Liver (tissue), 10 donors: ENCODE measurements at places on chromosomes 4 and X. TPM values are rescaled to one million over a fixed set of nuclear protein-coding genes. Genes with fewer than 3 reads are reported as not detected.

SHROOM2 gene
- 3.9 TPM for total RNA-seq

TAF7L gene
- 0.33 TPM for total RNA-seq

EDNRA gene
- 6.0 TPM for total RNA-seq

STARD8 gene
- total RNA-seq, result 10.7 TPM

DDX53 gene
- not detected for total RNA-seq

ZXDA gene
- total RNA-seq, result 3.3 TPM

SHISA3 gene
- total RNA-seq, result 0.56 TPM

LRRC66 gene
- total RNA-seq, result 0.25 TPM

TMPRSS11F gene
- not detected for total RNA-seq

MND1 gene
- total RNA-seq, result 2.5 TPM

TCEAL7 gene
- 1.1 TPM for total RNA-seq

MAGEH1 gene
- 18.0 TPM for total RNA-seq

SPANXN4 gene
- not detected for total RNA-seq

MAGEA4 gene
- total RNA-seq, result not detected

DNA sequence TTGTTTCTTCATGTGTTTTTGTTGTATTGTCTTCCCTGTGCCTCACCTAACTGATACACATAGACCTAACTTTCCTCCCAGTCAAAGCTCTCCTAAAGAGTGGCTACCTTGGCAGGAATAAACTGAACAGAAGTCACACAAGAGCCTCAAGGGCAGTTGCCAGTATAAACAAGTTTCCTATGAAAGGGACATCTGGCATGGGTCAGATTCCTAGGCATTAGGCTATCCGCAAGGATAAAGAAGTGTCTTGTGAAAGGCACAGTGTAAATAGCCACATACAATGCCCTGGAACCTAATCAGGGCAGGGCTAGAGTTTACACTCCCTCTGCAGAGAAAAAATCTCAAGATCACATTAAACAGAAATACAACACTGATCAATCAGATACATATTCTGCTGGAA lies 220.8 kb downstream of the SPANXN3 start:
- no peak for DNase-seq

DNA sequence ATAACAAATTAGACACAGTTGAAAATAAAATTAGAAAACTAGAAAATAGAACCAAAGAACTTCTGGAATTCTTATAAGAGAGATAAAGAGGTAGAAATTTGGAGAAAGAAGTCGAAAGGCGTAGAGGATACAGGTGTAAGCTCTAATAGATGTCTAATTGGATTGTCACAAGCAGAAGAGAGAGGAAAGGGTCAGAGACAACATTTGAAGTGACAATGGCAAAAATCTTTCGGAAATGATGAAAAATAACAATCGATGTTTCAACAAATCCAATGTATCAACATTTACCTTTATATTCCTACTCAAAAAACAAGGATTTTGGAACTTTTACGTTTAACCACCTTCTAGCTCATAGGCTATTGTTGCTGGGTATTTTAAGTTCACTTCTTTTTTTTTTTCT lies 3.8 kb downstream of the CXCL8 start:
- DNase-seq, result no peak

- DNase-seq, result no peak
Measured at GRCh38 chr4:122814426-122814825, 12.2 kb upstream of the FGF2 start.

GRCh38 chr4:118994030-118994429 lies 105.4 kb downstream of the SYNPO2 start:
- DNase-seq, result no peak

DNA sequence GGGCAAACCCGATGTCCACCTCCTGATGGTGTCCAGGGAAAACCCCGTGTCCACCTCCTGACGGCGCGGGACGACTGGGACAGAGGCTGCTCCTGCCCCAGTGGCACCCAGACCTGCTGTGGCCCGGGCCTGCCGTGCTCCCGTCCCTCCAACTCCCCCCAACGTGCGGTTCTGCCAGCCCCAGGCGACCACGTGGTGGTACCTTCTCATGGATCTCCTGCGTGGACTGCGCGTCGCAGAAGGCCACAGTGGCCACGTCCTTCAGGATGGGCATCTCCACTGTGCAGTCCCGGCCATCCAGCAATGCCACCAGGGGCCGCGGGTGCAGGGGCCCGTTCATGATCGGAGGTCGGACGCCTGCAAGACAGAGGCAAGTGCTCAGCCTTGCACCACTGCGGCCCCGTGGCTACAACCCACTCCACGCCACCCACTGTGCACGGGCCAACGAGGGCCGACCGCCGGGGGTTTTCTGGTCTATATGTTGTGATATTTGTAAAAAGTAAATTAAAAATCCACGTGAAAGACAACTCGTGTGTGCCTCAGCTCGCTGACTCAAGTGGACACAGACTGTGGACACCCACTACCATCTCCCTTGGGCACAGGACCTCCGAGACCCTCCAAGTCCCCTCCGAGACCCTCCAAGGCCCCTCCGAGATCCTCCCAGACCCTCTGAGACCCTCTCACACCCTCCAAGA lies 10.8 kb downstream of the CTBP1 start:
- no peak for DNase-seq

DNA sequence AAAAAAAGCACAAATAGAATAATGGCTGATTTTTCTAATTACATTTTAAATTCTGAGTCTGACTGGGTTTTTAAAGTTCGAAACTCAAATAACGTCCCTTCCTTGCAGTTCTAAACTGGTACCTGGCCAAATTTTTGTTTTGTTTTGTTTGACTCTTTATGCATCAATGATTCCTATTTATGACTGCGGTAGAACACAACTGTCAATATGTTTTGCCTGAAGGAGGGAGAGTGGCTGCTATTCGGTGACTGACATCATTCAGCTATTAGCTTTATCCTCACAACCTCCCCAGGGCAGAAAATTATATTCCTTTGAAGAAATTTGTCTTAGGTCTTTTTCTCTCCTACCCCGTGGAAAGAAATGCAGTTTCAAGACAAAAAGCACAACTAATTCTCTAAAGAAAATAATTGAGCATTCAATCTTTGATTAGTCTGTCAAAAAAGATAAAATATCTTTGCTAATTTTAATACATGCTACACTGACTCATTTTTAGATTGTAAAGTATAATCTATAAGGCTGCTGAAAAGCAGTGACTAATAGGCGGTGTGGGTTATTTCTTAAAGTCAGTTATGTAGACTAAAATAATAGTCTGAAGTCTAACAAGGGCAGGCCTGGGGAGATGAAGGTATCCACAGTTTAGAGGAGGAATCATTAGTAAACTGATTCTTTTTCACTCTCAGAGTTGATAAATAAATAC lies 61.9 kb downstream of the TMEM150C start:
- no peak for DNase-seq

GRCh38 chrX:65900850-65901844 lies 138.7 kb downstream of the VSIG4 start:
- no peak for DNase-seq

DNA sequence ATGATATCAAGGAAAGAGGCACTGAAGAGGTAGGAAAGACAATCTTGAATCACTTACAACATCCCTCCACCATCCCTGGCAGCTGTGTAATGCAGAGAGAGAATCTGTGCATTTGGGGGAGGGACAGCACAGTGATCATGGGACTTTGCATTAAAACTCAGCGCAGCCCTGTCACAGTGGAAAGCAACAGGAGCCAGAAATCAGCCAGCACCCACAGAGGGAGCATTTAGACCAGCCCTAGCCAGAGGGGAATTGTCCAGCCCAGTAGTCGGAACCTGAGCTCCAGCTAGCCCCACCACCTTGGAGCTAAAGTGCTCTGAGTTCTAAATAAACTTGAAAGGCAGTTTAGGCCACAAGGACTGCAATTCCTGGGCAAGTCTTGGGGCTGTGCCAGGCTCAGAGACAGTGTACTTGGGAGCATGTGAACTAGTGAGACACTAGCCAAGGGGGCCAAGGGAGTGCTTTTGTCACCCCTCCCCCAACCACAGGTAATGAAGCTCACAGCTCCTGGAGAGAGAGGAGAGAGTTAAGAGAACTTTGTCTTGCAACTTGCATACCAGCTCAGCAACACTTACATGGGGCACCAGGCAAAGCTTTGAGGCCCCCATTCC lies 83.9 kb upstream of the FAM241A start:
- DNase-seq, result no peak

GRCh38 chrX:17596546-17597205 lies 140.6 kb upstream of the SCML1 start:
- DNase-seq, result no peak

- DNase-seq, result no peak
Measured at GRCh38 chr4:25953740-25954139, 39.7 kb downstream of the SMIM20 start.

DNA sequence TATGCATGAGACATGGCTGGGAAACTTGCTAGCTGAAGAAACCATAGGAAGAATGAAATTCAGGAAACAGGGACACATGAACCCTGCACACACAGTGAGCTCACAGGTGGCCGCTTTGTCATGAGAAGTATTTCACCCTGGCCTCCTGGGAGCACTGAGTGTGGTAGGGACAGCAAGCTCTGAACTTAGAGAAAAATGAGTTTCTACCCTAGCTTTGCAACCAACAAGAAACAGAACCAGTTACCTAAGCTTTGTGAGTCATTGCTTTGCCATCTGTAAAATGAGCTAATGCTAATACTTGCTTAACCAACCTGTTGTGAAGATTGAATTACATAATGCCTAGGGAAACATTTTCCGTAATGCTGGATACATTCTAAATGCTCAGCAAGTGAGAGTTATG lies 206.6 kb upstream of the HS3ST1 start:
- DNase-seq, result no peak

DNA sequence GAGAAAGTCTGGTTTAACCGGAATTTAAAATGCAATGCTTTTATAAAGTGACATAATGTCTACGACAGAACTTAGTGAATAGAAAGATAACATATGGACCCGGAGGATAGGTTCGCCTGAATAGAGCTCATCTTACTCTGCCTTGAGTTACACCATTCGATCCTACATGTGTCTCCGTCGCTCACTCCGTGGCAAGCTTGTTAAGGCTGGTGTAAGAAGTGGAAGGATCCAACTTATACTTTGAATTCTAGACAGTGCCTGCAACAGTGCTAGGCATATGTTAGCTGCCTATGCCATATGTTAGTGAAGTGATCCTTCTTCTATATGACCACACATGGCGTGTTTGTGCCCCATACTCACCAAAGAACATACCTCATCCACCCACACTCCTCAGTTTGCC lies 50.9 kb downstream of the SEL1L3 start:
- no peak for DNase-seq
